ENCODE measurements at places on chromosomes 1 and 21.
A peak's percentile ranks its signal among the peaks of the same experiment; 100 is the strongest.

- no peak for DNase-seq
Observed at GRCh38 chr1:15707239-15707925, 23.3 kb downstream of the PLEKHM2 start.

DNA sequence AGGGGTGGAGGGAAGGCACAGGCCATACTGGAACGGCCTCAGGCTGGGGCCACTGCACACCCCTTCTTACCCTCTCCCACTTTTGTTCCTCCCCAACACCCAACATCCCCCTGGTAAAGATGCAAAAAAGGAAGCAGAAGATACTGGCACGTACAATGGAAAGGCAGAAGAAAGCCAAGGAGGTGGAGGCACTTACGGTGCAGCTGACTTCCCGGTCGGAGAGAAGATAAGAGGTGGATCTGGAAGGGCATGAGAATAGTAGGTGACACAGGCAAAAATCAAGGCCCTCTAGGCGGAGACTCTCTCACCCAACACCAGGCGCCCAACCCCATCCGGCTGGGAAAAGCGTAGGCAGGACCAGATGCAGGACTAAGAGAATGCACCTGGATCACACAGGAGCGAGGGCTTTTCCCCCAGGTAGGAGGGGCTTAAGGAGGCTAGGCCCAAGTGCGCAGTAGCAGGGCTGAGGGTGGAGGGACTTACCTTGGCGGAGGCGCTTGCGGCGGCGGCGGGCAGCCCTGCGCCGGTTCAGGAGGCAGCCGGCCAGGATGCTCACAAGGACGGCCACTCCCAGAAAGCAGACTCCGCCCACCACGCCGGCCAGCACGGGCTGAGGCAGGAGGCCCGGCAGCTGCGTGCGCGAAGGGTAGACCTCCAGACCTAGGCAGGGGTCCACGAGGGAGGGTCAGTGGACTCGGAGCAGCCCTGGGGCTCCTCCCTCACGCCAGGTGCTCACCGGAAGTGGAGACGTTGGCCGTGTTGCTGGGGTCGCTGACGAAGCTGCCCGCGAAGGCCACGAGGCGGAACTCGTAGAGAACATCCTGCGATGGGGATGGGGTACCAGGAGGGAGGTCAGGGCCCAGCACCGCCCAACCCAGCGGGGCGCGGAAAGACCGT is 4.1 kb upstream of the TAGLN2 start:
- DNase-seq: no peak

DNA sequence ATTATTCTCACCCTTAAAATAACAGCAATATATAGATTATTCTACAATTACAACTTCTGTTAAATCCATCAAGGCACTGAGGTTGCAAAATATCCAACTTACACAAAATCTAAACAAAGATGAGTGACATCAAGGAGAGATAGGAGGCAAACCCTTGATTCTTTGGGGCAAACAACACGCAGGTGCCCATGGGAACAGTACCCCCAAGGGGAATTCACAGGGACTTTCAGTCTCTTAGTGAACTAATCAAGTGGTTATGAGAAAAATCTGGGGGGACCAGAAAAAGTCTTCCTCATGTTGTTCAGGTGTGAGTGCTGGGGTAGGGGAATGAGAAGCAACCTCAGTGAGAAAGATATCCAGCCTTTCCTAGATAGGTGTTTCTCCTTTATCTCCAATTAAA is 1107.9 kb downstream of the PLA2G4A start:
- no peak for DNase-seq

DNA sequence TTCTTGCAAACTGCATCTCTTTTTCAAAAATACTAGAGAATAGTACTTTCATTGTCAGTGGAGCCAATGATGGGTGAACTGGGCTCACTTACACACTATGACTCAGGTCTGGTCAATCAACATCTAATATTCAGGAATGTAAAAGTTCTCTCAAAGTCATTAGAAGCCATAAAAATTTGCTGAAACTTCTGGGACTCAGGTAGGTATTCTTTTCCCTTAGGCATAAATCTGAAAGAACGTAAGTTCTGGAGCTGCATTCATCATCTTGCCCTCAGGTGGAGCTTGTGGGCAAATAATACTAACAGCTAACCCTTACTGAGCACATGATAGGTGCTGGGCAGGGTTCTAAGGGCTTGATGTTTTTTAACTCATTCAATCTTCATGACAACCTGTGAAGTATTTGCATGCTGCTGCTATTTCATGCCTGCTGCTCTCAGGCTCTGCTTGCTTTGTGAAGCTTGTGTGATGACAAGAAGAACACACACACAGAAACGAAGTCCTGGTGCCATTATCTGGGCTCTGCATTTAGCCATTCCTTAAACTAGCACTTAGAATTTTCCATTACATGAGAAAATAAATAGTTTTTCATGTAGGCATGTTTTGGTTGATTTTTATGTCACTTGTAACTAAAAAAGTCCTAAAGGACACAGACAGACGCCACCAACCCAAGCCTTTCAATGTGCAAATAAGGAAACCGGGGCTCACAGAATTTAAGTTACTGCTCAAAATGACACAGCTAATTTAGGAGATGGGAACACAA is 394.2 kb upstream of the LYPLAL1 start:
- no peak for DNase-seq

DNA sequence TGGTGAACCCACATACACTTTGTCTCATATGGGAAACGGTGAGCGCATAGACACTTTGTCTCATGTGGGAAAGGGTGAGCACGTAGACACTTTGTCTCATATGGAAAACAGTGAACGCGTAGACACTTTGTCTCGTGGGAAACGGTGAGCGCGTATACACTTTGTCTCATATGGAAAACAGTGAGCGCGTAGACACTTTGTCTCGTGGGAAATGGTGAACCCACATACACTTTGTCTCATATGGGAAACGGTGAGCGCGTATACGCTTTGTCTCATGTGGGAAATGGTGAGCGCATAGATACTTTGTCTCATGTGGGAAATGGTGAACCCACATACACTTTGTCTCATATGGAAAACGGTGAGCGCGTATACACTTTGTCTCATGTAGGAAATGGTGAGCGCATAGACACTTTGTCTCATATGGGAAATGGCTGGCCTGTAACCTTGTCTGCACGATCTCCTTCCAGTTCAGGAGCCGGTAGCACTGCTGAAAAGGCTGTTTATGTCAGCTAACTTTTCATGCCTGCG is 50.7 kb upstream of the TRAPPC10 start:
- DNase-seq: no peak

DNA sequence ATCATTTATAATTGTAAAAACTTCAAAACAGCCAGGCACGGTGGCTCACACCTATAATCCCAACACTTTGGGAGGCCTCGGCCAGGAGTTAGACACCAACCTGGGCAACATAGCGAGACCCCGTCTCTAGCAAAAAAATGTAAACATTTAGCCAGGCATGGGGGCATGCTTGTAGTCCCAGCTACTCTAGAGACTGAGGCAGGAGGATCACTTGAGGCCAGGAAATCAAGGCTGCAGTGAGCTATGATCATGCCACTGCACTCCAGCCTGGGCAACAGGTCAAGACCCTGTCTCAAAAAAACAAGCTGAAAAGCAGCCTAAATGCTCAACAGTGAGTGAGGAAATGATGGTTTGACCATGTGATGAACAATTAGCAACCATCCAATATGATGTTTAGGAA is 7.3 kb downstream of the C1orf167 start:
- DNase-seq: no peak

DNA sequence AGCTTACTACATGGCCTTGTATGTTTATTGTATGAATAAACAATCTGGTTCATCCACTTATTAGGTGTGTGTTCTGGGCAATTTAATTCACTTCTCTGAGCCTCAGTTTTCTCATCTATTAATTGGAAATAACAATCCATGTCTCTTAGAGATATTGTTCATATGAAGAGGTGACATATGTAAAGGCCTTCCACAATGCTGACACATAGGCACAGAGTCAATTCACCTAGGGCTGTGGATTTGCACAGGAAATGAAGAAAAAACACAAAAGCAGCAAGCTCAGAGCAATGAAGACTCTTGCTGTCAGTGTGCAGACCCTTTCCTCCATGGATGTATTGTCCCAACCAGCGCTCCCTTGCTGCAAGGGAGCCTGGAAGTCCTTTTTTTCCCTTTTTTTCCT is 195.2 kb upstream of the CAMK1G start:
- DNase-seq: no peak

- no peak for DNase-seq
Observed at GRCh38 chr1:204545202-204545601, 29.0 kb downstream of the MDM4 start.

DNA sequence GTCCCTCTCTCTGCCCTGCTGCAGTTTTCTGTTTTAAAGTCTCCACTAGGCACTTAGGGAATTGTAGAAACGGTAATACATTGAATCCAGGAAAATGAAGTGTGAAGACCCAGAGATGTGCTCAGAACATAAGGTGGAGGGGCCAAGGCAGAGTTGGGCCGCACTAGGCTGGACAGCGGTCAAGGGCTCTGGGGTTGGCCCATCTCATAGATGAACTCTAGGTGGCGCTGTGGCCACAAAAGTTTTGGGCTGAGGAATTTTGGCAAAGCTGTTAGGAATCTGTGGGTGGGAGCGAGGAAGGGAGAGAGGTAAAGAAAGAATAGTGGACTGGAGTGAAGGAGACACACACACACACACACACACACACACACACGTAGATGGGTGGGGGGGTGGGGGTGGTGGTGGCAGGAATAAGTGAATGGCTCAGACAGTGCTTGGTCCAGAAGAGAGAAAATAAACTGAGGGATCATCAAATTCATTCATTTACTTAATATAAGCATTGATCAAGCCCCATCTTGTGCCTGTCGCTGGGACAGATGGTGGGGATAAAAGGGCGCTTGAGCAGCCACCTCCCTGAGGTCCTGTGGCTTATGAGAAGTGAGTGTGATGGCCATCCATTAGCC is 258.5 kb downstream of the TRABD2B start:
- DNase-seq: peak; percentile 51

DNA sequence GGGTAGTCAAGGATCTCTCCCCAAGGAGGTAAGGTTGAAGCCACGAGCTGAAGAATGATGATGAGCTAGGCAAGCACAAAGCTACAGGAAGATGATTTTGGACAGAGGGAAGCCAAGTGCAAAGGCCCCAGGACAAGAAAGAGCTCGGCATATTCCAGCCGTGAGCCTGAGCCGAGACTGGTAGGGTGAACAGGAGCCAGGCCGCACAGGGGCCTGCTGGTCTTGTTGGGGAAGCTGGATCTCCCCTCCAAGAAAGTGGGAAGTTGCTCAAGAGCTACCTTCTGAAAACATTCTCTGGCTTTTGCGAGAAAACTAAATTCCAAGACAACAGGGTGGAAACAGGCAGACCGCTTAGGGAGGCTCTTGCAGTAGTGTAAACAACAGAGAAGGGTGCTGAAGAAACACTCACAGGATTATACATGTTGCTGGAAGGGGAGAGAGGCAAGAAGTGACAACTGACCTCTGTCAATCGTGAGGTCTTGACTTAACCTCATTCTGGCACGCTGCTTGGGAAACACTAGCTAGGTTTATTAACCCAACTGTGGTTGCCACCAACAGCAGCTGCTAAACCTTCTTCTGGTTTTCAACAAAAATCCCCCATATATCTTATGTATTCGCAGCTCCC is 625.2 kb downstream of the SMYD3 start:
- no peak for DNase-seq
